ENCODE measurements at places on chromosomes 13 and 19. TPM values are rescaled to one million over a fixed set of nuclear protein-coding genes. Genes with fewer than 3 reads are reported as not detected.

The TMEM59L gene
- 0.64 TPM for total RNA-seq

The OLFM4 gene
- total RNA-seq = not detected

The NRTN gene
- total RNA-seq = 0.42 TPM

The AMER2 gene
- total RNA-seq = not detected

The DIS3 gene
- 45.2 TPM for total RNA-seq

The ZIM2 gene
- total RNA-seq = not detected

The CCL25 gene
- not detected for total RNA-seq

The CDADC1 gene
- 7.4 TPM for total RNA-seq

- no peak for DNase-seq
Observed at GRCh38 chr19:18780631-18781030, 10.5 kb downstream of the COMP start.

GRCh38 chr13:36764957-36765356, 54.1 kb upstream of the RFXAP start:
- DNase-seq = no peak

GRCh38 chr13:90732049-90732448, 615.4 kb upstream of the MIR17HG start:
- no peak for DNase-seq

GRCh38 chr13:28607187-28607955, 51.6 kb upstream of the POMP start:
- no peak for DNase-seq

DNA sequence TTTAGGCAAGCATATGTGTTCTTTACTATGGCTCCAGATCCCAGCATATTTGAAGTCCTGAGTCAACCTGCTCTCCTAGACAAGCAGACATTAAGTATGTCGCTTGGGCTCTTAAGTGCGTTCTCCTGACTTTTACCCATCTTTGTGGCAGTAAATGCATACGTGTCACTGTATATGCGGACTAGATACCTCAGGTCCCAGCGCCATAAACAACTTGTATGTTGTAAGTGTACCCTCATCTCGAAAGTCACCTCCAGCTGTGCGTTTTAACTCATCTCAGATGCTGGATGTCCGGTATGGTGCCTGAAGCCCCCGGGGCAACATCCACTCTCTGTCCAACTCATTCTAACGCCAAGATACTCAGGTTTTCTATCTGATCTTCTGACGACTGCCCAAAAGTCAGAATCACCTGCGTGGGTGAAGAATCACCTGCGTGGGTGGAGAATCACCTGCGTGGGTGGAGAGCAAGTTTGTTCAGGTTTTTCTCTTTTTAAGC, 1.7 kb downstream of the PTOV1 start:
- no peak for DNase-seq

DNA sequence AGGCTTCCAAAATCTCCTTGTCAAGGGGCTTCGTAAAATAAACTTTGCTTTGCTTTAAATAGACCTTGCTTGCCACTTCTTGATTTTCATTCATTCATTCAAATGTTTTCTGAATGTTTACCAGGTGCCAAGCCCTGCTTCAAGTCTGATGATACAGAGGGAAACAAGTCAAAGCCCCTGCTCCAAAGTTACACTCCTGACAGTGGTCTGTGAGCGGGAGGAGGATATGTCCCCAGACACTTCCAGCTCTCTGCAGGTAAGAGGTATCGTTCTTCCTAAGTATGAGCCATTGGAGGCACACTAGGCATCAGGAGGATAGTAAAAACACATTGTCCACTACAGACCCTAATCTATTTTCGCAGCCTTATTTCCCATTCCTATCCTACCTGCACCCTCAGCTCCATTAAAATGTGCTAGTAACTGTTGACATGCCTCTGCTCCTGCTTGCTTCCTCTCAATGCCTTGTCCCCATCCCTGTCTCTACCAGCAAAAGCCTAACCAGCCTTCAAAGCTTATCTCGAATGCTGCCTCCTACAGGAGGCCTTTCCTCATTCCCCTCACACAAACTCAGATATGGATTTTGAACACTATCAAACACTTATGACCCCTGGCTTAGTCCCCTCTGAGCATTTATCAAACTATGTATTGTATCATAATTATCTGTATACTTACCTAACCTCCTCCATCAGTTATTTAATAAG, 6.2 kb upstream of the WBP4 start:
- DNase-seq = no peak

- DNase-seq = peak; percentile 27
Observed at GRCh38 chr19:1567116-1567847, 843 bp downstream of the MEX3D start.

- peak; percentile 16 for DNase-seq
Observed at GRCh38 chr13:25371875-25372283, at the start of gene ATP8A2. Gene ATP8A2, plus strand, starts transcription at chr13:25371974. Its CDS starts 239 bp downstream, at chr13:25372213.

GRCh38 chr13:23899555-23899954, 2.3 kb upstream of the C1QTNF9B start:
- DNase-seq = no peak

GRCh38 chr13:79227418-79227817, 178.6 kb downstream of the RBM26 start:
- DNase-seq = no peak

DNA sequence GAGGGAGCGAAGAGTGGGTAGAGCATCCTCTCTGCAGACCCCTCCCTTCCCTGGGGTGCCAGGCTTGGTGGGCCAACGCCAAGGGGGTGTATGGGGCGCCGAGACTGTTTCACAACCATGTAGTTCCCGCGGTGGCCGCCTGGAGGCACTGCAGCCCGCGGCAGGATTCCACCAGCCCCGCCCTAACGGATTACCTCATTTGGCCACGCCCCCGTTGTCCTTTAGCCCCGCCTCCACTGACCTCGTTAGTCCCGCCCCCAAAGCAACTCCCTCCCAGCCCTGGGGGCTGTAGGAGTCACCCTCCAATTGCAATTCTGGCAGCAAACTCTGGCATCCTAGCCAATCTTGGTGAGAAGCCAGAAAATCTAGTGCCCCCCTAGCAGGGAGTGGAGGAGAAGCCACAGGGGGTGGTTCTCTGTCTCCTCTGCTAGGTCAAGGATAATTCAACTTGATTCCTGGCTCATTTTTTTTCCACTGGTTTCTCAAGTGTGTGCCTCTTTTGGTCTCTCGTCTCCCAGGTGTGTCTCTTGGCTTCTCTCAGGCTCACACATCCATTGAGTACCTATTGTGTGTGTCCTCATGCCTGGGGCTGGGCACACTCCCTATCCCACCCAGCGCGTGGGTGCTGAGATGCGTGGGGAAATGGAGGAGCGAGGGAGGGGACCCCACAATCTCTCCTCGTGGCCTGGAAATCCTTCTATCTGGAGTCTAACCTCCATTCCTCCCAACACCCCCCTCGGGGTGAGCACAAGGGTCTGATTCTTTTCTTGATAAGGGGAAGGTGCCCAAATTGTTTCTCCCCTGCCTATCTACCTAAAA, 2.0 kb downstream of the OLFM2 start:
- peak; percentile 67 for DNase-seq

DNA sequence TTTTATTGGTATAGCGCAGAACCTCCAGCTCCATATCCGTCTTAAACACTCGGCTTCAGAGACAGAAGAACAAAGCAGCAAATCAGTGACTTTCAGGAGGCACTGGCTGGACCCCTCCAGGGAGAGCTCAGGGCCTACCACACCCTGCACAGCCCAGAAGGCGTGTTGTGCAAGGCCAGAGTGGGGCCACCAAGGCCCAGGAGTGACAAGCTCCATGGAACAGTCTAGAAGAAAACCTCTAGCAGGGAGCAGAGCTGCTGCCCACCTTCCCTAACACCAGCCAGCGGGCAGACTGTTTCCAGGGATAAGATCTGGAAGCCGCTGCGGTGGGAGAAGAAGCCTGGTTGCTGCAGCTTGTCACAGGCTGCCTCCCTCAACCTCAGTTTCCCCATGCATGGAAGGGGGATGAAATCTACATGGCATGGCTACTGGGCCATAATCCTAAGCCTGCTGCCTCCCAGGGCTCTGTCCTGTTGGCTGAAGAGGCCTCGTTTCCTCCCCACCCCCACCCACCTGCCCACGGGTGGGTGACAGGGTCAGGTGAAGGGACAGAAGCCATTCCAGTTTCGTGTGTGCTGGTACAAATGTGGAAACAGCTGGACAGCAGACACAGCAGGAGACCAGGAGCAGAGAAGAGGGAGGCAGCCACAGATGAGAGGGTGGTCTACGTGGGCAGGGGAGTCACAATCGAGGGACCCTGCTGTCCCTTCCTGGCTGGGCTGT, 57.4 kb downstream of the PEPD start:
- no peak for DNase-seq

DNA sequence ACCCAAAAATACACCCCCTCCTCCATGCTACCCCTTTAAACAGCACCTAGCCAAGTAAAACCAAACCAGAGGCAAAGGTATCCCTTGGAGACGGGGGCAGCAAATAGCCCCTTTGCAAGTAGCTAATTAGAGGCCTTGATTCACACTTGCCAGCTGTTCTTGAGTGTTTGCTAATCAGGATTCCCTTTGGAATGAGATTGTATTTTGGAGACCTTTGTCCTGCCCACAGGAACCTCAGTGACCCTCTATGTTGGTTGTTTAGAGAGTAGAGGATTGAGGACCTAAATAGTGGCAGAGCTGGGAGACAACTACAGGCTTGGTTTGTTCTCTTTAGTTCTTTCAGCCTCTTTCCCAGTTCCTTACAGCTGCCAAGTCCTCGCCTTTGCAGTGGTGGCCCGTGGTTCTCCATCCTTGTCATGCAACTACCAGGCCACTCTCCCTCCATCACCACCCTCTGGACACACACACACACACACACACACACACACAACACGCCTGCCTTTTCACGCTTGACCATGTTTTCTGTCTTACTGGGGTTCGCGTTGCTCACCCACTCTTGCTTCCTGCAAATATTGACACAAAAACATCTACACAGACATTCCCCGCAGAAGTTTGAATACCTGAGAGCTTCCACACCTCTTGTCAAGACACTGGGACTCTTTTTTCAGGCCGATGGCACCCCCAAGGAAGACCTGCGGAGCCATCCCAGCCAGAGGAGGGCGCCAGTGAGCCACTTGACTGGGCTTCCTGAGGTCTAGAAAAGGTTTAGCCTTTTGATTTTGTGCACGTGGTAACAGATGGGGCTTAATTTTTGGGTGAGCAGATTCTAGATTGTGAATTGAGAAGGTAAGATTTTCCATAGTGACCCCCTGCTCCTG, 80.0 kb upstream of the GPR183 start:
- peak; percentile 81 for DNase-seq

GRCh38 chr19:39407660-39408391, 1.2 kb downstream of the ZFP36 start:
- DNase-seq = peak; percentile 60

DNA sequence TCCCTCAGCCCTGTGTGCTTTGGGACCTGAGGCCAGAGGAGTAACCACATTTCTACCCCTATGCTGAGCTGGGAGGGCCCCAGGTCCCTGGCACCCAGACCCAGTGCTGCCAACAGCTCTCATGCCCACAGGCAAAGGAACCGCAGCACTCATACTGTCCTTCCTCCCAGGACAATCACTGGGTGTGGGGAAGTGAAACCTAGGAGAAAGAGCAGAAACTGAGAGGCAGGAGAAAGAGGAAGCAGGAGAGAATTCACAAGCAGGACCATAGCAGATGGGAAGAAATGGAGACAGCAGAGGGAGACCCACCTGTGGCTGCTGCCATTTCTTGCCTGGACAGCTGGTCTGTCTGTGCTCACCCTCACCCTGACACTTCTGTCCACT, 18.9 kb downstream of the CCDC97 start:
- DNase-seq = no peak

All from activated B cell treated with CpG ODN at 0.5 μM for 24 hours (primary cell).